ENCODE measurements at places on chromosomes 1 and 21.
A peak's percentile ranks its signal among the peaks of the same experiment; 100 is the strongest.

DNA sequence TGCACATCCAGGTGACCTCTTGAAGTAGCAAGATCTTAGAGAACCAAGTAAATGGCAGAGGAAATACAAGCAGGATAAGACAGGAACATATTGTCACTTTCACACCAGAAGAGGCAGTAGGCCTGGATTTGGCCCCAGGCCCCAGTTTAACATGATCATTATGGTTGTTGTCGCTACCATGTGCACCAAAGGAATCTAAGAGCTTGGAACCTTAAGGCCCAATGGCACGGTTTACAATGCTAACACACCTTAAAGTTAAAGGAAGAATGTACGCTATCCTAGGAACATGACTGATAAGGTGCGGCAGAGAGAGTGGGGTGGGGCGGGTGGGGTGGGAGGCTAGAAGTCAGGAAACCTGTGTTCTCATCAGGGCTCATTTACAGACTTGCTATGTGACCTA lies 147.5 kb downstream of the ROR1 start:
- DNase-seq: no peak

- no peak for DNase-seq
Observed at GRCh38 chr1:173126421-173126820, 75.7 kb upstream of the TNFSF18 start.

DNA sequence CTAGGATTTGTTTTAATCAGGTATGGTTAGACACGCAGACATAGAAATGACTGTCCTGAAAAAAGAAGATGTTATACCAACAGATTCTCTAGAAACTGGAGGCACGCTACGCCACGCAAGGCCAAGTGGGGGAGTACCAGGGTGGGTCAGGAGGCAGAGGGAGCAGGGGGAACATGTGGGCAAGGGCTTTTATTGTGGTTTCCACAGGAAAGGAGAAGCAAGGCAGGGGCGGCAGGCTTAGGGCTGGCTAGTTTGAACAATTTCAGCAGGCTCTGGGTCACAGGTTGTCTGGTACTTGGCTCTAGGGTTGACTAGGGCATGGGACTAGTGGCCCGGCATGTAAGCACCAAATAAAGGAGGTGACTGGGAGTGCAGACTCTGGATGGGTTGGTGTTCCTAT lies 7.2 kb downstream of the MTARC2 start:
- DNase-seq: no peak

DNA sequence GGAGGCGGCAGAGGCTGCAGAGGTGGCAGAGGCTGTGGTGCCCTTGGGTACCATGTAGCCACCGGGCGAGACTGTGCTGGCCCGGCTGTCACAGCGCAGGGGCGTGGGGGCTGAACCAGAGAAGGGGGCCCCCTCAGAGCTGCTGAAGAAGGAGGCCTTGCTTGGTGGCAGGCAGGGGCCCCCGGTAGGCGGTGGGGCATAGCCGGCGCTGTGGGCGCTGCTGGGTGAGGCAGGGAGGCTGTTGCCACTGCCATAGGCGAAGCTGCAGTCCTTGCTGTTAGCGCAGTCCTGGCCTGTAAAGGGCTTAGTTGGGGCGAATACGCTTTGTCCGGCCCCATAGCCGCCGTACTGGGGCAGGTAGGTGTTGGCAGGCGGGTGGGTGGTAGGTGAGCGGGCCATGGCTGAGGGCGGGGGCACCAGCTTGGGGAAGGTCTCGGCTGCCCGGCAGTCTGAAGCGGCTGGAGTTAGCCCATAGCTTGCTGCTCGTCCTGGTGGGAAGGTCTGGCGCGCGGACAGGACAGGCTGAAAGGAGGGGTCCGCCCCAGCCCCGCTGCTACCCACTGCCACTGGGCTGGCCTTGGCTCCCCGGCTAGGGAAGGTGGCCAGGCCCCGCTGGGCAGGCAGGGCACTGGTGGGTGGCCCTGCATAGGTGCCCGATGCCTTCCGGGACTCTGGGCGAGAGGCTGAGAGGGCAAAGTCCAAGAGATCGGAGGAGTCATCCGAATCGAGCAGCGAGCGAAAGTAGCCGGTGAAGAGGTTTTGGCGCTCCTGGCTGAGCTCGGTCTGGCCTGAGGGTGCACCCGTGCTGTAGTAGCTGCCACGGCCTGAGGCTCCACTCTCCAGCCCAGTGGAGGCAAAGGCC lies 54.9 kb downstream of the AHDC1 start:
- DNase-seq: peak; percentile 66

- no peak for DNase-seq
Observed at GRCh38 chr1:79692519-79692918, 686.0 kb upstream of the ADGRL4 start.

DNA sequence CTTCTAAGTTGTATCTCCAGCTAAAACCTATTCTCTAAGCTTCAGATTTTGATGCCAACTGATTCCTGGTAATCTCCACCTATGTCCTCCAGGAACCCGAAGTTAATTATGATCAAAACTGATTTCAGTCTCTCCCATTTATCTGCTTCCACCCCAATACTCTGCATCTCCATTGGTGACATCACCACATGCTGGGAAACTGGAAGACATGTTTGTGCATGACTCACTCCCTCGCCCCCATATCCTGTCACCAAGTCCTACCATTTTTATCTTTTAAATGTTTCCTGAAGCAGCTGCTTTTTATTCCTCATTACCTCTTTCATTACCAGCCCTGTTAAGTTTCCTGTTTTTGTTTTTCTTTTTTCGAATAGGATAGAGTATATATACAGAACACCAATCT lies 228.5 kb downstream of the LRRC40 start:
- DNase-seq: no peak

DNA sequence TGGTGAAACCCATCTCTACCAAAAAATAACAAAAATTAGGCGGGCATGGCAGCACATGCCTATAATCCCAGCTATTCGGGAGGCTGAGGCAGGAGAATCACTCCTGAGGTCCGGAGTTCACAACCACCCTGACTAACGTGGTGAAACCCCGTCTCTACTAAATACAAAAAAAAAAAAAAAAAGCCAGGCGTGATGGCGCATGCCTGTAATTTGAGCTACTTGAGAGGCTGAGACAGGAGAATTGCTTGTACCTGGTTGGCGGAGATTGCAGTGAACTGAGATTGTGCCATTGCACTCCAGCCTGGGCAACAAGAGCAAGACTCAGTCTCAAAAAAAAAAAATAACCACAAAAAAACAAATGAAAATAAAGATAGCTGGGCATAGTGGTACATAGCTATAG lies 42.3 kb downstream of the CC2D1B start:
- DNase-seq: no peak

GRCh38 chr1:204217648-204218000 lies 3.8 kb upstream of the GOLT1A start:
- DNase-seq: no peak

- DNase-seq: no peak
Observed at GRCh38 chr1:19720973-19721372, 56.3 kb downstream of the HTR6 start.

- DNase-seq: no peak
Observed at GRCh38 chr1:181213056-181213455, 124.6 kb downstream of the IER5 start.

DNA sequence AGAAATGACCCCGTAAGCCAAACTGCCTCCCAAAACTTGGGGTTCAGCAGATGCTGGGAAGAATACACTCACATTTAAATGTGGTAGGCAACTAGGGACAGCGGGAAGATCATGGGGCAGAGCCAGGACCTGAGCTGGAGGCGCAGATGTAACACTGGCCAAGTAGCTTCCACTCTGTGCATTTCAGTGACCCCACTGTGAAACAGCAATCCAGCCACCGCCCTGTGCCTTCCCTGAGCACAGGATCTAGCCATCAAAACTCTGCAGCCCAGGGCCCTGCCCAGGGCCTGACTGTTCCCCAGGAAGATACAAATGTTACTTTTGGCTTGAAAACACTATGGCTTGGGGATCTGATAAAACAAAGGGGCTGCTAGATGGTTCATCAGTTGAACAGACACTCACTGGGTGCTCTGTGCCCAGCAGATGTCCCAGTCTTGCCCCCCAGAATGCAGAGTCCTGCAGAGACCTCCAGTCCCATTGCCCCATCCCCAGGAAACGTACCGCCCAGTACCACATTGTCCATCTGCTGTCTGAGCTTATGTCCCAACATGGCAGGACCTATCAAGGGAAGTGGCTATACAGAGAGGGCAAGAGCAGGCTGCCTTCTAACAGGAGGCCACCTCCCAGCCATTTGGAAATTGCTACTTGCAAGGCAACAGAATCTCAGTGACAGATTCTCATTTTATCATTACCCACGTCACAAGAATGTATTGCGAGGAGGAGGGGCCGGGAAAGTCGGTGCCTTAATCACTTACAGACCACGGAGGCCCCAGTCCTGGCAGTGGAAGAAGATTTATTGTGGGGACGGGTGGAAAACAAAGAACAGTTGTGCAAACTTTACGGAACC lies 124.0 kb downstream of the DMRTB1 start:
- no peak for DNase-seq

DNA sequence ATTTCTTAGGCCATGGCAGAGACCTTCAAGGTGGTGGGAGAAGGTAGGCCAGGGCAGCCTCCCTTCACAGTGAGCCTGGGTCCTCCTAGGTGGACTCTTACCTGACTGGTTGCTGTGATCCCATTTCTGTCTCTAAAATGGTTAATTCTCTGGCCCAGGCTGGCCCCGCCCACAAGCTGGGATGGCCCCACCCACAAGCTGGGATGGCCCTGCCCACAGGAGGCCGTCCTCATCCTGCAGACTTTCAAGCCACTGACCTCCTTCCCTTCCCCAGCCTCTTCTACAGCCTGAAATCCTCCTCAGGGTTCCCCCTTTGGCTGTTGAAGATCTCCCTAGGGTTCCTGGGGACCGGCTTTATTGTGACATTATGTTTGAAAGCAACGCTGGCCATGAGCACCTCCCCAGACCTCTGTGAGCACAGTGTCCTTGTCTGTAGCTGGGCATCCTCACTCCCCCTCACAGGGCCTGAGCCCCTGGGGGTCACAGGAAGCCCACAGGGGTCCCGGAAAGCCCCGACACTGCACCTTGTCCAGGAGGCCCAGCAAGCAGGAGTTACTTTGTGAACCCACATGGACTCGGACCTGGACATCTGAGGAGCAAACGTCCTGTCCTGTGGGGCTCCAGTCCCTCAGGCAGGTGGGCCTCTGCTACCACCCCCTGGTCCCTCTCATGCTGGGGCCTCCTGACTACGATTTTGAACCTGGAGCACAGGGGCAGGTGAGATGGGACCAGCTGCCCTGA lies 621.7 kb downstream of the MATN1 start:
- DNase-seq: no peak

DNA sequence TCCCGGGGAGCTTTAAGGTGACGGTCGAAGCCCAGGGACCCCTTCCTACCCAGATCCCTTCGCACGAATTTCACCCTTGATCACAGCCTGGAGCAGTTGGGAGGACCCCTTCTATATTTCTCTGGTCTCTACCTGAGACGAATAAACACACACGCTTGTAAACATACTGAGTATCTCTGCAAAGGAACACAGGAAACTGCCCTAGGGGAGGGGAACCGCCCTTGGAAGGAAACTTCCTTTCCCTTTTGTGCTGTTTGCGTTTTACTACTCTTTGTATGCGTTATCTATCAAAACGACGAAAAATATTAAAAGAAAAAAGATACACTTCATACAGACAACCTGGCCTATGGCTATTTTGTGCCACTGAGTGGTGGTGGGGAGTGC lies 750 bp downstream of the NECAP2 start:
- no peak for DNase-seq

DNA sequence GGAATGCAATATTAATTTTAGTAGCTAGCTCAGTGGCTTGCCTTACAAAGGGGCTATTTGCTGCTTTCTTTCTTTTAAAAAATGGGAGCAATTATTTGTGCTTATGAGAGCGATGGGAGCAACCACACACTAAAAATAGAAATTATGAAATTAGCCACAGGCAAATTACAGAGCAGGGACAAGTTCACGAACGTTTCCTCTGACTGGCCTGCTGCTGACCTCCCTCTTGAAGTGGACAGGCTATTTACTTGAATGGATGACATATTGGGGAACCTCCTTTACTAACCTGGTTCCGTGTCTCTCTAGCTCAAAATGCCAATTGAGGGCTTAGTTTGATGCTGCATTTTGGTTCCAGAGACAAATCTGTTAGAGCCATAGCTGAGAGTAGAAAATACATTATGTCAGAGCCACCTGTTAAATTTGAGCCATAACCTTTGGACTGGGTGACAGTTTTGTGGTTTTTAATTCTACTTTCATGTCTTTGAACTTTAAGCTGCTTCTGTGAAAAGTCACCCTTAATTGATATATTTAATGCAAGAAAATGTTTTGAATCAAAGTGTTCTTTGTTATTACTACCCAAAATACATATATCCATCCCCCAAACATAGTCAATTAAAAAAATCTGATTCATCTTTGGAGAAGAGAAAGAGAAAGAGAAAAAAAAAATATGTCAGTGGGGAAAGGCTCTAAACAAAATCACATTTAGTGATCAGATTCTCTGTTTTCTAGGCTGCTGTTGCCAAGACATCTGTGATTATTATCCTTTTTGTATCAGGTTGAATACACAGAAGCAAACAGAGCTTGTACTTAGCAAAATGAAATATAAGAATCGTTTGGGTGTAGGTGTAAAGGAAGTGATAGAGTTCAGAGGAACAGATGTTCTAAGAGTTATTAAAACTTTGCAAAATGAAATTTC lies 351.9 kb downstream of the ADGRL2 start:
- no peak for DNase-seq

DNA sequence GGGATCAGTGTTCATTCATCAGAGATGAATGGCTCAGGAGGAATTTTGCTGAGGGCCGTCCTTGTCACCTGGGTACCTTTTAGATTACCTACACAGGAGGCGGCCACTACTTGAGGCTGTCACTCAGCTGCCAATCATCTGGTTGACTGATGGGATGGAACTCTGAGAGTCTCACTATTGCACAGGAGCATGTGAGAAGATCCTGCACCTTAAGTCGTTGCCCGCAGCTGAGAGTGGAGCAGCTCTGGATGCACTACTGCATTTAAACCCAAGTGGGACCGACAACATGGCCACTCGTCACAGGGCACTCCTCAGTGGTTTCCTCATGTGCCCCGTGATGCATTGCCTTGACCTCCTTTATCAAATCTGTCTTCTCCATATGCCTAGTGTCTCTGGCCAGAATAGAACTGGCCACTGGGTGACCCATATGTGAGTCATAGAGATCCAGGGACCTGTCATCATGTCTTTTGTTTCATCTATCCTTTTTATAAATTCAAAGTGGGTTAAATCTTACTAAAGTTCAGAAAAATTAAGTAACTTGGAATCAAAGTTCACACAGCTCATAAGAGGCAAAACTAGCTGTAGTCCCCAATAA lies 165.5 kb downstream of the ZSCAN20 start:
- DNase-seq: no peak

All from Right ventricle myocardium inferior (tissue), 1 donor.